ENCODE measurements at places on chromosomes 1 and 21.

DNA sequence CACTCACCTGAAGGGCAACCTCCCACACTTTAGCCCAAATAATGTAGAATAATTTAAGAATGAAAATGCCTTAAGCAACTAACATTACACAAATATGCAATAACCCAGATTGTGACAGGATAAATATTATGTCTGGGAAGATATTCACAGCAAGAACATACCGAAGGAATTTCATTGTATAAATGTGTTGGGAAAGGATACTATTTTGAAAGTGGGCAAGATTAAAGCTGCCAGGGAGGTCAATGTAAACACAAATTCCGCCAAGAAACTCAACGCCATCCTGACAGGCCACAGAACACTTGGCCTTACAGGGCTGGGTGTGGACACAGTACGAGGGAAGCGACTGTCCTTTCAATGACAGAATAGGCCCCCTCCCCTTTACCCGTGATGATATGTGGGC lies 173.3 kb downstream of the RUNX1 start:
- DNase-seq: no peak

- DNase-seq: no peak
Observed at GRCh38 chr21:37536616-37537278, 170.2 kb downstream of the DYRK1A start.

DNA sequence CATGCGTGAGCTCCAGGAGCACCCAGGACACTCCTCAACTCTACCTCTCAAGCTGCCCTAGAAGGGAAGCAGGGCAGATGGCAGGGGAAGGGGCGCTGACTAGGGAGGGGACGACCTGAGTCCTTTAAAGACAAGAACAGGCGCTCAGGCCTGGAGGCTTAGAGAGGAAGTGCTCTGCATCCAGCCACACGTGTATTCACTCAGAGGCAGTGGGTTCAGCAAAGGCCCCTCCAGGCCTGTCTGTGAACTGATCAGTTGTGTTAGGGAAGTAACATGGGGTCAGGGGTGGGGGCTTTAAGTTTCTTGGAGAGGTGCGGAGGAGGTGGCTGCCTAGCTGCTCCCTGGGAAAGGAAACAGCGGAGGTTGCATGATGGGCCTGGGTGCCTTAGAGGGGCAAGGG lies 37.1 kb upstream of the ARF1 start:
- no peak for DNase-seq

DNA sequence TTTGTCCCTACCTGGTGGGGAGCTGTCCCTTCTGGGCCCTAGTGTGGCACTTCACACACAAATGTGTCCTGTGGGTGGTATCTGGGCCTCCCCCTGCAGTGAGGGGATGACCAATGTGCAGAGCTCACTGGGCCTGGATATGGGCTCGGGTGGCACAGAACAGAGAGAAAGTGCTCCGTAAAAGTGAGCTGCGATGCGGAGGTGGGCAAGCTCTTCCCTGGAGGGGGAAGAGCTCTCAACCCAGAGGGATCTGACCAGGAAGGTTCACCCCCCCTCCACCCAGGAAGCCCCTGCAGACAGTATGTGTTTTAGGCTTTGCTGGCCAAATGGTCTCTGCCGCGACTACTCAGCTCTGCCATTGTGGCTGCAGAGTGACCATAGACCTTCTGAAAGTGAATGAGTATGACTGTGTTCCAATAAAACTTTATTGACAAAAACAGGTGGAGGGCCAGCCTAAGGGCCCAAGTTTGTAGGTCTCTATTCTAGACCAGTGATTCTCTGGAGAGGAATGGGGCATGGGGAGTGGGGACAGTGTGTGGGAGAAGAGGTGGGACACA lies 8.6 kb upstream of the ITGB2 start:
- DNase-seq: no peak

DNA sequence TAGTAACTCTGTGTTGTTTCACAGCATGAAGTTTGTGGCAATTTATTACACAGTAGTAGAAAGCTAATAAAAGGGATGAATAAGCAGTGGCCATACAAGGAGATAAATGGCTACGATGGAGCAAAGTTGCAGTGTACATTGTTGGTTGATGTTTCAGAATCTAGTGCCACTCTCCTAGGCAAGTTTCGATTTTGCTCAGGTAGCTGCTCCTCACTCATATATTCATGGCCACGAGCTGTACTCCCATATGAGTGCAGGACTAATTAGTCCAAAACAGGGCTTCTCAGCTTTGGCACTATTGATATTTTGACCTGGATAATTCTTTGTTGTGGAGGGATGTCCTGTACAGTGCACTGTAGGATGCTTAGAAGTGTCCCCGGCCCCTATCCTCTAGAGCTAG lies 30.0 kb upstream of the ATP1A1 start:
- no peak for DNase-seq

GRCh38 chr21:29511096-29511495 lies 212.4 kb downstream of the BACH1 start:
- DNase-seq: no peak

GRCh38 chr1:70315782-70316181 lies 38.7 kb downstream of the ANKRD13C start:
- DNase-seq: no peak

GRCh38 chr1:17419626-17420328 lies 19.7 kb downstream of the RCC2 start:
- peak; percentile 38 for DNase-seq

GRCh38 chr1:59673573-59674450 lies 140.9 kb upstream of the HOOK1 start:
- DNase-seq: no peak

DNA sequence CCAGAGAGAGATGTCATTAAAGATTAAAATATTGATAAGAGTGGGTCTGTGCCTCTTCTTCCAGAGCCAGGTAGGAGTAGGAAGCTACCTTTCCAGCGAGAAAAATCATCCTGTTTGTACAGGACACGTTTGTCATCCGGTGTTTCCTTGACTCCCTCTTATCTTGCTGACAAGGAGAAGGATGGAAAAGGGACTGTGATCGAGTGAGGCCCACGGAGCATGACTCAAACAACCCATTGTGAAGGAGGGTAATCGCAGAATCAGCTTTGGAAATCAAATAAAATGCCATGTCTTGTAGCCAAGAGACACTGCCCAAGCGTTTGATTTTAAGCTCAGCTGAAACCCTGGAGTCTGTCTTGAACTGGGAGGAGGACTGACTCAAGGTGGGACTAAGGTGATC lies 97.7 kb downstream of the IGSF21 start:
- no peak for DNase-seq

GRCh38 chr1:161085165-161085564 lies 4.2 kb downstream of the NECTIN4 start:
- DNase-seq: no peak

GRCh38 chr1:115186711-115187265 lies 97.5 kb upstream of the TSPAN2 start:
- no peak for DNase-seq

- DNase-seq: no peak
Observed at GRCh38 chr21:36909901-36910561, 56.4 kb downstream of the HLCS start.

DNA sequence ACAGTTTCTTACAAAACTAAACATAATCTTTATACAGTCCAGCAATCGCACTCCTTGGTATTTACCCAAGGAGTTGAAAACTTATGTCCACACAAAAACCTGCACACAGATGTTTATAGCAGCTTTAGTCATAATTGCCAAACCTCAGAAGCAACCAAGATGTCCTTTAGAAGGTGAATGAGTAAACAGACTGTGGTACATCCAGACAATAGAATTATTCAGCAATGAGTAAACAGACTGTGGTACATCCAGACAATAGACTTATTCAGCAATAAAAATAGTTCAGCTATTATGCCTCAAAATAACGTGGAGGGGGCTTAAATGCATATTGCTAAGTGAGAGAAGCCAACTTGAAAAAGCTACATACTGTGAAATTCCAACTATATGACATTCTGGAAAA lies 87.0 kb upstream of the GALNT2 start:
- no peak for DNase-seq

- DNase-seq: no peak
Observed at GRCh38 chr1:22223176-22223575, 80.3 kb upstream of the WNT4 start.

- no peak for DNase-seq
Observed at GRCh38 chr1:28895896-28896608, 18.3 kb upstream of the EPB41 start.

GRCh38 chr1:2632561-2633361 lies at the start of gene MMEL1:
MMEL1 (minus strand) TSS chr1:2633016; CDS start chr1:2629484, 3,532 bp downstream.
- DNase-seq: no peak

DNA sequence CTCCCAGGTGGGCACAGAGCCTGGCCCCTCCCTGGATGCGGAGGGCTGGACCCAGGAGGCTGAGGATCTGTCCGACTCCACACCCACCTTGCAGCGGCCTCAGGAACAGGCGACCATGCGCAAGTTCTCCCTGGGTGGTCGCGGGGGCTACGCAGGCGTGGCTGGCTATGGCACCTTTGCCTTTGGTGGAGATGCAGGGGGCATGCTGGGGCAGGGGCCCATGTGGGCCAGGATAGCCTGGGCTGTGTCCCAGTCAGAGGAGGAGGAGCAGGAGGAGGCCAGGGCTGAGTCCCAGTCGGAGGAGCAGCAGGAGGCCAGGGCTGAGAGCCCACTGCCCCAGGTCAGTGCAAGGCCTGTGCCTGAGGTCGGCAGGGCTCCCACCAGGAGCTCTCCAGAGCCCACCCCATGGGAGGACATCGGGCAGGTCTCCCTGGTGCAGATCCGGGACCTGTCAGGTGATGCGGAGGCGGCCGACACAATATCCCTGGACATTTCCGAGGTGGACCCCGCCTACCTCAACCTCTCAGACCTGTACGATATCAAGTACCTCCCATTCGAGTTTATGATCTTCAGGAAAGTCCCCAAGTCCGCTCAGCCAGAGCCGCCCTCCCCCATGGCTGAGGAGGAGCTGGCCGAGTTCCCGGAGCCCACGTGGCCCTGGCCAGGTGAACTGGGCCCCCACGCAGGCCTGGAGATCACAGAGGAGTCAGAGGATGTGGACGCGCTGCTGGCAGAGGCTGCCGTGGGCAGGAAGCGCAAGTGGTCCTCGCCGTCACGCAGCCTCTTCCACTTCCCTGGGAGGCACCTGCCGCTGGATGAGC lies 34.2 kb downstream of the TRIM11 start:
- no peak for DNase-seq

DNA sequence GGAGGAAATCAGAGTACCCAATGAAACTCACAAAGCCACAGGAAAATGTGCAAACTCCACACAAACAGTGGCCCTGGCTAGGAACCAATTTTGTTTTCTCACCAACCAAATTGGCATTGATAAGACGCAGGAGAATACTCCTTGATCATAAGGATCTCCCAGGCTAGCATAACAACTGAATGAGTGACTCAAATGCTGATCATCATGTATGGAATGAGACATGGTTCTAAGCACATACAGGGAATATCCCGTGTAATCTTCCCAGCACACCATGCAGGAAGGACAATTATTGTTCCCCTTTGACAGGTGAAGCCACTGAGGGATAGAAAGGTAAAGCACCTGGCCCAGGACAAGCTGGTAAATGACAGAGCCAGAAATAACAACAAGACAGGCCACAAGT lies 180.0 kb upstream of the DUSP10 start:
- no peak for DNase-seq

DNA sequence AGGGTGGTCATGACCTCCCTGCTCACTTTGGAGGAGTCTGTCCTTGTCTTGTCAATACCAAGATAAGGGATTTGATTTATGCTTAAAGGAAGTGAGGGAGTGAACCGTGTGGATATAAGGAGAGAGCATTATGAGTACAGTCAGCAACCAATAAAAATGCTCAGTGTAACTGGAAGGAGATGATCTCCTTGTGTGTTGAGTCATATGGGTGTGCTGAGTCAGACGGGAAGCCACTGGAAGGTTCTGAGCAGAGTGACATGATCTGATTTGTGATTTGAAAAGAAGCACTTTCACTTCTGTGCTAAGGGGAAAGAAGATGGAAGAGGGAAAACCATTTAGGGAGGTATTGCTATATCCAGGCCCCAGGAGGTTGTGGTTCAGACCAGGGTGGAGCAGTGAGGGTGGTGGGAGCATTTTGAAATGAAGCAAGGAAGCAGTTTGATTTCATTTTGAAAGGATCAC lies 2.5 kb upstream of the BCL10 start:
- peak; percentile 25 for DNase-seq

GRCh38 chr1:225422031-225422605 lies 5.7 kb downstream of the LBR start:
- DNase-seq: no peak
